ENCODE measurements at places on chromosomes 2 and 18. TPM values are rescaled to one million over a fixed set of nuclear protein-coding genes. Genes with fewer than 3 reads are reported as not detected.

The TSPYL6 gene
- not detected for polyA plus RNA-seq

GRCh38 chr2:176039375-176039774 lies 37.3 kb upstream of the LNPK start:
- no peak for DNase-seq

The CHRND gene
- polyA plus RNA-seq: 0.32 TPM

The TXNL1 gene
- polyA plus RNA-seq: 123 TPM

The ANKRD29 gene
- polyA plus RNA-seq: 0.83 TPM

GRCh38 chr2:233546101-233546500 lies 20.5 kb downstream of the USP40 start:
- DNase-seq: no peak

GRCh38 chr2:16882706-16883105 lies 217.1 kb upstream of the CYRIA start:
- no peak for DNase-seq

DNA sequence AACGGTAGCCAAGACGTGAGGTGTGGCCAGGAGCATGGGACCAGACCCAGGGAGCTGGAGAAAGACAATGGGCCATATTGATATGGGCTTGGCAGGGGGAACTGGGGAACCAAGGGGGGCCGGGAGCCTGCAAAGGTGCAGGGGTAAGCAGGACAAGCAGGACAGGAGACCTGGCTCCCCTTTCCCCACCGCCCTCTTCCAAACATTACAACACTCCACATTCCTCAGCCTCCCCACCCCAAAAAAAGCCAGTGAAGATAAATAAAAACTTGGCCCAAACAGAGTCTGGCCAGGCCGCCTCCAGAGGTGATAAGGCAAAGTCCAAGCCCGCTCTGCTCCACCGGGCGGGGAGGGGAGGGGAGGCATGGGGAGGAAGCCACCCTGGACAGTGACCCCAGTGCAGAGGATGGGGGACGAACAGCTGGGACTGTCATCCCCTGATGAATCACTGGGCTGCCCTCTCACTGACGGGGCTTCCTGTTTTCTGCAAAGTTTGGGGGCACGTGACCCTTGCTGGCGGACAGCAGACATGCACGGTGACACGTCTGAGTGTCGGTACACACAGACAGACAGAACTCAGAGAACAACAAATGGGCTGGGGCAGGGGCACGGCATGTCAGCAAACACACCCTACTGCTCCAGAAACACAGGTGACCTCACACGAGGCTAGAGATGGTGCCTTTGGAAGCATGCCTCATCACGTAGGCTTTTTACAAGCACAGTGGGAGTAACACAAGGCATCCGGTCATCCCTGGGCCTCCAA lies 100.2 kb downstream of the TNS1 start:
- peak; percentile 48 for DNase-seq

DNA sequence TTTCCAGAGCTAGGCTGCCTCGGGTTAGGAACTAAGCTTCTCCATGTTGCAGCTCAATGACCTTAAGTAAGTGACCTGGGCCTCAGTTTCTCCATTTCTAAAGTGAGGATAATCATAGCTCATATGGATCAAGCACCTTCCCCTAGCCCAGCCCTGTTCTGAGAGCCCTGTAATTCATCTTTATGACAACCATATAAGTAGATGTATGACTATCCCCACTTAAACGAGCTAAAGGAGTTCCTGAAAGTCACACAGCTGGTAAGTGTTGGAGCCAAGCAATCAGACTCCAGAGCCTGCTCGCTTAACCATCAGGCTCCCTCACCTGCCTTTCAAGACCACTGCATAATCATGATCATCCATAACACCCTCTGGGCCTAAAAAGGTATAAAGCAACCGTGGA lies 135.4 kb downstream of the SP3 start:
- DNase-seq: no peak

GRCh38 chr2:1748176-1748740 lies 3.9 kb upstream of the PXDN start:
- DNase-seq: no peak

- DNase-seq: no peak
These were observed 1131.1 kb upstream of the CDH2 start for GRCh38 chr18:29307982-29308381.

The CYP27C1 gene
- 8.7 TPM for polyA plus RNA-seq

- DNase-seq: no peak
These were observed 30.4 kb downstream of the CYTIP start for GRCh38 chr2:157413326-157414035.

DNA sequence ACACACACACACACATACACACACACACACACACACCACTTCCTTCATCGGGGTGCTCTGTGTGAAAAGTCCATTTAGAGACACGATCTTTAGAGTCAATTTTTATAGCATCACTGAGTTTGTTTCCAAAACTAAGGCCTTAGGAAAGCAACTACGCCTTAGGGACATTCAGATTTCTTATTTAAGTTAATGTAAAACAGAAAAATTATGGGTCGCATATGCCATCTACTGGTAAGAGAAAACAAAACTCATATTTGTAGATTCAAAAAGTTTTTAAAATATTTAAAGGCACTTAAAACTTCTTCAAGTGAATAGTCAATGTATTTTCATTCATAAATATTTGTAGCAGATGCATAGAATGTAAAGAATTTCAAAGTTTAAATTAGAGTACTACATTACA lies 166.2 kb downstream of the ATAD2B start:
- DNase-seq: peak; percentile 28

GRCh38 chr2:79138385-79138784 lies 18.1 kb downstream of the REG1A start:
- no peak for DNase-seq

The CYP26B1 gene
- polyA plus RNA-seq: 20.6 TPM

- DNase-seq: no peak
These were observed 36.2 kb downstream of the ACOXL start for GRCh38 chr2:110768591-110768990.

- no peak for DNase-seq
These were observed 148.7 kb downstream of the TPO start for GRCh38 chr2:1561811-1562421.

The KRTCAP3 gene
- polyA plus RNA-seq: 6.5 TPM

The NPPC gene
- polyA plus RNA-seq: 0.29 TPM

The AFF3 gene
- polyA plus RNA-seq: 23.4 TPM

- DNase-seq: no peak
These were observed 154.4 kb upstream of the EPAS1 start for GRCh38 chr2:46142546-46143428.

DNA sequence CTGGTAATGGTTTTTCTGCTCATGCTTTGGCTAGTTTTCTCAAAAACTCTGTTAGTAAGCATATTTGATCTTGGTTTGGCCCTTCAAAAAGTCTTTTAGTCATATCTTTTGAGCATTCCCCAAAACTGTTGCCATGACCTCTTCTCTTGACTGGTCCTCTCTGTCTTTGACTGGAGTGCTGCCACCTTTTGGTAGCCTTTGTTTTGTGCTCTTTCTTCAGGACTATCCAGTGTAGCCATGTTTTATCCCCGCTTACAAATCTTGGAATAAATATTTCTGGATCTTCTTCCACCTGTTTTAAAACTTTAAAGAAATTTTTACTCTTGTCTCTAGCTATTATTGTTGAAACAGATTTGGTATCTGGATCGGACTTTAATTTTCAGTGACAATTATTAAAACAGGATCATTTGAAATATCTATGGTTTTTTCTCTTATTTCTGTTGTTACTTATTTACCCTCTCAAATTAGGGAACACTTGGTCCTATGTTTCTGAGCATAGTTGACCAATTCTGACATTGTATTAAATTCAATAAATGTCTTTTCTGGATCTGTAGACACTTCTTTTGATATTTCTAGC lies 965 bp upstream of the ELOA2 start:
- DNase-seq: no peak

GRCh38 chr2:131093696-131094462 lies 619 bp upstream of the FAM168B start:
- DNase-seq: no peak

The TUBB8B gene
- not detected for polyA plus RNA-seq

The C1GALT1C1L gene
- polyA plus RNA-seq: 4.7 TPM

DNA sequence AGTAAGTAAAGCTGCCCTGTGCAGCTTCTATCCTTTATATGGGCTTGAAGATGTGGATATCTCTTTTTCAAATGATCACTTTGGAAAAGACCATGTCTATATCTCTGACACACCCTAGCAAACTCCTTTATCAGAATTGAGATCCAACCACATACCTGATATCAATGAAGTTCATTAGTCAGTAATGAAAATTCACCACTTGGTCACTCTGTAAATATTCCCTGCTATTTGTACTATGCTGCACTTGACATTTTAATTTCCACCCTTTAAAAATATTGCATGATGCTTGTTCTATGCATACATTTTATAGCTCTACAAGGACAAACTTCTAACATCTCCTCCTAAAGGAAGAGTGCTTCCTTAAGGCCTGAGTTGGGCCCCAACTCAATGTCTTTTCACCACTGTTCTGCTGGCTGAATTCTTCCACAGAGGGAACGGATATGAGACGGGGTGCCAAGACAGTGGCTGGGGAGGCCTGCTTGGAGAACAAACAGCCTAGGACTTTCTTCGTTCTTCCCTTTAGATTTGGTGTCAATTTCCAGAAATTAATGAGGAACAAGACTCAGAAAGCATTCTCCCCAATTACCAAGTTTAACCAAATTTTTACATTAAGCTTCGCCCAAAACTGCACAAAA lies at the start of gene GKN2:
Gene GKN2, minus strand, starts transcription at position 7 of the 635 bp plus-strand sequence. CDS start 32 bp downstream, outside the sequence.
- no peak for DNase-seq

DNA sequence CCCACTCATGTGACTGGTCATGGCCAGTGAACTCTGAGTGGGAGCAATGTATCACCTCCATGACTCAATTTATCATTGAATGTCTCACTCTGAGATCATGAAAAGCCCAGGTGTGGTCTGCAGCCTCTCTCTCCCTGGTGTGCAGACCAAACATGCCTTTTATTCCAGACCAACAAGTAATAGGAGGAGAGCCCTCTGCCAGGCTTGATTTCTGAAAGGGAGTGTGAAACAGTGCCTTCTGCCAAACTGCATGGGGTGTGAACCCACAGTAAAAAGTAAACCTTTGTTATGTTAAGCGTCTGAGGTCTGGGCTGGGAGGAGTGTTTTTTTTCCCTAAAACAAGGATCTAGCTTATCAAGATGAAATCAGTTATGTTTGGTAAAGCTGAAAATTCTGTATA lies 601.2 kb downstream of the ADCYAP1 start:
- DNase-seq: no peak

DNA sequence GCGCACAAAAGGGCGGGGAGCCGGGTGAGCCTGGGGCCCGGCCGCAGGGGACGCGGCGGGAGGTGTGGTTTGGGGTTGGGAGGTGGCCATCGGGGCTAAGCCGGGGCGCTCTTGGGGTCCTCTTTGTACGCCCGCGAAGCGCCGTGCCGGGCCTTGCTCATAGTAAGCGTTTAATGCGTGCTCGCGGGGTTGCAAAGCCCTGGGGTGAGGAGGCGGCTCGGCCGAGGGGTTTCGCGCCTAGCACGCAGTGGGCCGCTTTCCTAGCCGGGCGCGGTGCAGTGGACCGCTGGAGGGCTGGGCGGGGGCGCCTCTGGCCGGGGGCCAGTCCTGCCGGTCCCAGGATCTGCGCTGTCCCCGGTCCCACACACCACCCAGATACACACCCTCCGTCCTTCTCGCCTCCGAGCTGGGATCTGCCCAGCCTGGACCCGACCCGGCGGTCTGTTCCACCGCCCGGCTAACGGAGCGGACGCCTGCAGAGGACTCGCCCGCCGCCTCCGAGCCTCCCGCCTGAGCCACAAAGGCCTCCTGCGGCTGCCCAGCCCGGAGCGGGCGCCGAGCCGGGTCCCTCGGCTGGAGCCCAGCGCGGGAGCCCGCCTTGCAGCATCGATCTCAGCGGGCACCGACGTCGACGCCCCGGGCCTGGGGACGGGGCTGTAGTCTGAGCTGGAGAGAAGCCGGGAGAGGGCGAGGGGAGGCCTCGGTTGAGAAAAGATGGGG lies 564 bp downstream of the DPYSL5 start:
- no peak for DNase-seq

DNA sequence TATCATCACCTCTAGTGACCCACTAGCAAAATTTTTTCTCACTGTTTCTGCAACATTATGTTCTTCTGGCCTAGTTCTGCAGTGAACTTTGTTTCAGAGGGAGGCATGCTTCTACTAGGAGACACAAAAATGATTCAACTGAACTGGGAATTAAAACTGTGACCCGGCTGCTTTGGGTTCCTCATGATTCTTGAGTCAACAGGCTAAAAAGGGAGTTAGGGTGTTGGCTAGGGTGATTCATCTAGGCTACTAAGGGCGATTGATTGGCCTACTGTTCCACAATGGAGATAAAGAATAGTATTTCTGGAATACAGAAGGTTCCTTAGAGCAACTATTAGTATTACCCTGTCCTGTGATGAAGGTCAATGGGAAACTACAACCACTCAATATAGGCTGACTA lies 179.5 kb downstream of the PPP1R1C start:
- DNase-seq: no peak

The PMAIP1 gene
- polyA plus RNA-seq: 4.1 TPM

The GREB1L gene
- 2.5 TPM for polyA plus RNA-seq

DNA sequence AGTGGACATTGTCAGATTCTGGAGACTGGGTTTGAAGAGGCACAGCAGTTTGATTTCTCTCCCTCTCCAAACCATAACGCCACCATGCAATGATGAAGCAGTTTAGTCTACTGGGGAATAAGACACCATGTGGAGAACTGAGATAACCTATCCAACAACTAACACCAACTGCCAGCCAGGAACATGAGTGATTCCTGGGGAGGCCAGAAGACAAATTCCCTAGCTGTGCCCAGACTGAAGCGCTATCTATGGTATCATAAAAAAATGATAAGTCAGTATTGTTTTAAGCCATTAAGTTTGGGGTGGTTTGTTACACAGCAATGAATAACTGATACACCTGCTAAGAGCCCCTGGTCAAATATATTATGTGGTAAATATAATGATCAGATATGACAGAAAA lies 129.3 kb downstream of the EXOC6B start:
- no peak for DNase-seq

DNA sequence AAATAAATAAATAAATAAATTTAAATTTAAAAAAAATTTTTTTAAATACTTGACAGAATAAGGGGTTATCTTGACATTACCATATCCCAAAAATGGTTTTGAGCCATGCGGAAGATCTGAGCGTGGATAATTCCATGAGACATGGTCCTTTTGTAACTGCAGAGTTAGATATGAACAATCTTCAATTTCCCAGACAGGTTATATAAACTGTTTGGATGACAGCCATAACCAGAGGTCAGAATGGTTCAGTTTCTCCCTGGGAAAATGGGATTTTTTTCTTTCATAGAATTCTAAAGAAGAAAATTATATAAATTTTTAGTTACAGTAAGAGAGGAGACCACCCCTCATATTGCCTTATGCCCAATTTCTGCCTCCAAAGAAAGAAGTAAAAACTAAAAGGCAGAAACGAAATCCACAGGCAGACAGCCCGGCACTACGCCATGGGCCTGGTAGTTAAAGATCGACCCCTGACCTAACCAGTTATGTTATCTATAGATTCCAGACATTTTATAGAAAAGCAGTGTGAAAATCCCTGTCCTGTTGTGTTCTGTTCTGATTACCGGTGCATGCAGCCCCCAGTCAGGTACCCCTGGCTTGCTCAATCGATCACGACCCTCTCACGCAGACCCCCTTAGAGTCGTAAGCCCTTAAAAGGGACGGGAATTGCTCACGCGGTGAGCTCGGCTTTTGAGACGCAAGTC lies 3.0 kb downstream of the GALM start:
- DNase-seq: no peak
